Fibroblast of lung (primary cell): ENCODE measurements at places on chromosomes 2 and 18.

GRCh38 chr2:25305775-25306174, 36.0 kb downstream of the DNMT3A start:
- no peak overlapping the region for H3K4me3 ChIP-seq
- H3K27ac ChIP-seq: no peak overlapping the region
- H3K4me1 ChIP-seq: peaks cover 9% of the 10 kb centered on the region

GRCh38 chr2:239106314-239106908, 258.5 kb downstream of the TWIST2 start:
- H3K27me3 ChIP-seq: no peaks in the 10 kb centered on the region
- DNase-seq: peak; percentile 56
- H3K36me3 ChIP-seq: peaks cover 4% of the 10 kb centered on the region
- H3K27ac ChIP-seq: no peak overlapping the region
- no peak overlapping the region for H3K4me3 ChIP-seq

DNA sequence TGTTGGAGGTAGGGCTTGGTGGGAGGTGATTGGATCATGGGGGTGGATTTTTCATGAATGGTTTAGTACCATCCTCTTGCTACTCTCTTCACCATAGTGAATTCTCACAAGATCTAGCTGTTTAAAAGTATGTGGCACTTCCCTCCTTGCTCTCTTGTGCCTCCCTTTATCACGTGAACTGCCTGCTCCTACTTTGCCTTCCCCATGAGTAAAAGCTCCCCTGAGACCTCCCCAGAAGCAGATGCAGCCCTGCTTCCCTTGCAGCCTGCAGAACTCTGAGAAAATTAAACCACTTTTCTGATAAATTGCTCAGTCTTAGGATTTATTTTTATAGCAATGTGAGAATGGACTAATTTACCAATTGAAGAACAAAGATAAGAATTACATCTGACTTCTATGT, 223.1 kb downstream of the RNF144A start:
- no peaks in the 10 kb centered on the region for H3K36me3 ChIP-seq
- DNase-seq: no peak
- H3K27ac ChIP-seq: no peak overlapping the region
- no peak overlapping the region for H3K4me3 ChIP-seq

GRCh38 chr2:186101616-186102015, 363.0 kb downstream of the FSIP2 start:
- no peaks in the 10 kb centered on the region for H3K36me3 ChIP-seq
- no peak for DNase-seq
- H3K4me1 ChIP-seq: no peaks in the 10 kb centered on the region
- no peaks in the 10 kb centered on the region for H3K27me3 ChIP-seq
- no peak overlapping the region for H3K4me3 ChIP-seq

DNA sequence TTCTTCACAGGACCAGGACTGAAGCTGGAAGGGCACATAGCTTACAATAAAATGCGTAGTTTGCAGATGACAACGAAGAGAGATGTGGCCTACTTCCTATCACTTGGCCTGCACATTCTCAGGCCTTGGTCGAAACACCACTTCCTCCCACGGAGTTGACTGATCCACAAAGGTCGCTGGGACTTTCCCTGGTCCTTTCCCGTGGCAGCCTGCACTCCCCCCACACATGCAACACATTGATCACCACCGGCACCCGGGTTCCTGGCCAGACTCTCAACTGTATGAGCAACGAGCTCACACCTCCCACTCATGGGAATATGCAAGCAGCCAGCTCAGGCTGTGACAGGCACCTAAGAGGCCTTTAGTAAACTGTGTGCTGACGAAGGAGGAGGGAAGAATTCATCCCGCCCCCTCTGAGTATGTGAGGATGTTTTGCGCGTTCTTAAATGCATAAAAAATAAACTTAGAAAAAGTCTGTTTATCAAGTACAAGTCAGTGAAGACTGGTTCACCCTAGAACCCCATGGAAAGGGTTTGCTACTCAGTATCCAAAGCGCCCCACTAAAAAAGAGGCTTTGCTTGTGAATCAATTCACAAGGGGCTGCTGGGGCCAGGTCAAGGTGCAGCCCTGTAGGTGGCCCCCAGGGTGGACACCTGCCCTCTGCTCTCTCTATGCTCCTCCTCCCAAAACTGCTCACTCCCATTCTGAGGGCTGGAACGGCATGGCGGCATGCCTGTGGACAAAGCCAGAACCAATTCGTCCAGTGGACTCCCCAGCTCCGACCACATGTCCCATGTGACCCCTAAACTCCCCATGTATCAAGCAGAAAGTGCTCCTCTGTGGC, 154.3 kb downstream of the EIPR1 start:
- no peaks in the 10 kb centered on the region for H3K4me1 ChIP-seq
- H3K36me3 ChIP-seq: no peaks in the 10 kb centered on the region
- H3K4me3 ChIP-seq: no peak overlapping the region
- H3K27me3 ChIP-seq: no peaks in the 10 kb centered on the region
- no peak for DNase-seq
- H3K27ac ChIP-seq: no peak overlapping the region

DNA sequence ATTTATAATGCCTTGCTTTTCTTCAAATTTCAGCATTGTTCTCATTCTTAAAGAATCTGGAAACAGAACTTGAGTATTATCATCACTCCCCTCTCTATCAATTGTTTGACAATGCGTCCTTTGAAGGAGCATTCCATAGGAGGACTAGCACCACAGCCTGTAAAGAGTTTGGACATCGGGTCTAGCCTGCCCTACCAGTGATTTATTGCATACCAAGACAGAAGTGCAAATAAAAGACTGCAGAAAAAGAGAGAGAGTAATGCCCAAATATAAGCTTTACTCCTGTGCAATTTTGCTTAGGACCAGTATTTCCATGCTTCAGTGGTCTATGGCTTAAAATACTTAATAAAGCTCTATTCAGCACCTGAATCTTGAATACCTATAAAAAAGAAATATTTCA, 55.4 kb upstream of the MAP2 start:
- no peak for DNase-seq
- H3K4me1 ChIP-seq: peaks cover 3% of the 10 kb centered on the region
- H3K36me3 ChIP-seq: no peaks in the 10 kb centered on the region
- no peaks in the 10 kb centered on the region for H3K27me3 ChIP-seq
- H3K4me3 ChIP-seq: no peak overlapping the region

DNA sequence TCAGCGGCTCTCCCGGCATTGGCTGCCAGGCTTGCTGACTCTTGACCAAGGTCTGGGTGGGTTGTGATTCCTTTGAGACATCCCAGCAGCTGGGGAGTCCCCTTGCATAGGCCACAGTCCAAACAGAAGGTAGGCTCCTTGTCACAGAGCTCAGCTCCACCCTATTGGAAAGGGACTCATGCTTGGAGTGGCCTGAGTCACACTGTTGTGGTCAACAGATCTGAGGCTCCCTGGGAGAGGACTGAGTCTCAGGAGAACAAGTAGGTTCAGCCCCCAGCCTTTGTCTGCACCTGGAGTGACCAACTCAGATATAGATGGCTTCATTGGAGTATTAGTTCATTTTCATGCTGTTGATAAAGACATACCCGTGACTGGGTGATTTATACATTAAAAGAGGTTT, 32.1 kb upstream of the SH3BP4 start:
- no peaks in the 10 kb centered on the region for H3K27me3 ChIP-seq
- no peaks in the 10 kb centered on the region for H3K4me1 ChIP-seq
- no peak overlapping the region for H3K27ac ChIP-seq
- H3K4me3 ChIP-seq: no peak overlapping the region
- peak; percentile 61 for DNase-seq
- no peaks in the 10 kb centered on the region for H3K36me3 ChIP-seq

- no peak overlapping the region for H3K27ac ChIP-seq
- no peaks in the 10 kb centered on the region for H3K36me3 ChIP-seq
- no peak for DNase-seq
- no peaks in the 10 kb centered on the region for H3K4me1 ChIP-seq
Measured at GRCh38 chr2:238494573-238494961, 67.8 kb downstream of the ASB1 start.

DNA sequence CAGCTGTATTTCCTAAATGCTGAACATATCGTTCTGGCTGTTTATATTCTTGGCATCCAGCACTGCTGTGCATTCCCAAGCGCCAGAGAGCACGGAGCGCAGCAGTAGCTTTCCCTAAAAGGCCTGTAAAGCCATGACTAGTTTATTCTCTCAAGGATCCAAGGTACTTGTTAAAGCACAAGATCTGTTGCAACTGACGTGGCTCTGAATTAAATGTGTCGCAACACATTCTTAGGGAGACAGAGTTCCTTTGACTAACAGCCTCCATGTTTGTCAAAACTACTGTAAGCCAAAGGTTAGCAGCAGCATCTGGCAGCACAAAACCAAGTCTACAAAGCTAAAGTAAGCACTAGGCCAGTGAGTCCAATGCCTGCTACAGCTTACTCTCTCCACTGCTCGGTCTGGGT, 188.6 kb upstream of the FN1 start:
- peaks cover 10% of the 10 kb centered on the region for H3K4me1 ChIP-seq
- H3K27ac ChIP-seq: peak overlapping the region; percentile 37
- no peaks in the 10 kb centered on the region for H3K27me3 ChIP-seq
- no peaks in the 10 kb centered on the region for H3K36me3 ChIP-seq
- H3K4me3 ChIP-seq: no peak overlapping the region

- no peaks in the 10 kb centered on the region for H3K36me3 ChIP-seq
- H3K4me3 ChIP-seq: no peak overlapping the region
Measured at GRCh38 chr18:45667056-45667736, 51.9 kb downstream of the SLC14A2 start.

GRCh38 chr2:160062292-160063005, at the start of gene PLA2R1:
Gene PLA2R1 (minus strand): TSS chr2:160062615. CDS start chr2:160062403, 212 bp downstream.
- no peaks in the 10 kb centered on the region for H3K27me3 ChIP-seq
- peak; percentile 52 for DNase-seq
- H3K36me3 ChIP-seq: no peaks in the 10 kb centered on the region

GRCh38 chr18:5937795-5938194, 42.5 kb upstream of the TMEM200C start:
- DNase-seq: no peak
- no peaks in the 10 kb centered on the region for H3K36me3 ChIP-seq
- H3K27me3 ChIP-seq: no peaks in the 10 kb centered on the region
- no peak overlapping the region for H3K27ac ChIP-seq
- H3K4me3 ChIP-seq: no peak overlapping the region

GRCh38 chr2:12199491-12200211, 453.2 kb downstream of the LPIN1 start:
- H3K36me3 ChIP-seq: no peaks in the 10 kb centered on the region
- H3K27ac ChIP-seq: no peak overlapping the region
- no peaks in the 10 kb centered on the region for H3K27me3 ChIP-seq
- H3K4me3 ChIP-seq: no peak overlapping the region

GRCh38 chr2:18588049-18588448, 1.3 kb downstream of the NT5C1B start:
- H3K36me3 ChIP-seq: no peaks in the 10 kb centered on the region
- peaks cover 4% of the 10 kb centered on the region for H3K4me1 ChIP-seq
- H3K4me3 ChIP-seq: no peak overlapping the region
- no peak for DNase-seq
- H3K27me3 ChIP-seq: no peaks in the 10 kb centered on the region
- no peak overlapping the region for H3K27ac ChIP-seq

- H3K36me3 ChIP-seq: no peaks in the 10 kb centered on the region
- H3K4me1 ChIP-seq: peaks cover 3% of the 10 kb centered on the region
- no peak overlapping the region for H3K27ac ChIP-seq
- H3K27me3 ChIP-seq: no peaks in the 10 kb centered on the region
- no peak for DNase-seq
Measured at GRCh38 chr2:210555555-210555954, 844 bp upstream of the CPS1 start.

GRCh38 chr18:68766433-68766832, 31.4 kb upstream of the CCDC102B start:
- no peaks in the 10 kb centered on the region for H3K4me1 ChIP-seq
- H3K36me3 ChIP-seq: no peaks in the 10 kb centered on the region
- H3K4me3 ChIP-seq: no peak overlapping the region
- no peaks in the 10 kb centered on the region for H3K27me3 ChIP-seq
- DNase-seq: no peak

- H3K4me1 ChIP-seq: no peaks in the 10 kb centered on the region
- no peaks in the 10 kb centered on the region for H3K36me3 ChIP-seq
- H3K4me3 ChIP-seq: no peak overlapping the region
- H3K27ac ChIP-seq: no peak overlapping the region
- no peak for DNase-seq
Measured at GRCh38 chr2:221478485-221478863, 93.6 kb downstream of the EPHA4 start.

DNA sequence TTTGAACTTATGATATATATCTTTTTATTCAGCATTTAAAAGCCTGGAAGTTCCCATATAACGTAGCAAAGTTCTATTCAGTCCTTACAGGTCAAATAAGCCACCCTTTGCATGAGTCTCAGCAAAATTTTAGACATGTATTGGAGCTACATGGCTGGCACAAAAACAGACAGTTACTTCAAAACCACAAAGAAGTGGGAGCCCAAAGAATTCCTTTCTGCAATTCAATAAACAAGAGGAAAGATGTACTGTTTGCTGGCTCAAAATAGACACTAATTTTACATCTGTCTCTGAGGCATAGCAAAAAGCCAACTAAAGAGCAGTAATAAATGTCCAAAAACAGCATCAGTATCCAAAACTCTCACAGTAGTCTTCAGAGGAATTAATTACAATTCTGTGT, 87.0 kb downstream of the ZEB2 start:
- H3K27me3 ChIP-seq: no peaks in the 10 kb centered on the region
- H3K4me3 ChIP-seq: no peak overlapping the region
- H3K4me1 ChIP-seq: peaks cover 19% of the 10 kb centered on the region
- H3K27ac ChIP-seq: no peak overlapping the region
- H3K36me3 ChIP-seq: peaks cover 3% of the 10 kb centered on the region

GRCh38 chr2:120669121-120669952, 66.3 kb upstream of the GLI2 start:
- peaks cover 17% of the 10 kb centered on the region for H3K27me3 ChIP-seq
- H3K4me1 ChIP-seq: no peaks in the 10 kb centered on the region
- H3K27ac ChIP-seq: no peak overlapping the region
- peak; percentile 53 for DNase-seq
- H3K4me3 ChIP-seq: no peak overlapping the region
- no peaks in the 10 kb centered on the region for H3K36me3 ChIP-seq

GRCh38 chr2:207505728-207506127, 24.0 kb upstream of the CREB1 start:
- H3K36me3 ChIP-seq: no peaks in the 10 kb centered on the region
- H3K4me3 ChIP-seq: no peak overlapping the region
- peaks cover 16% of the 10 kb centered on the region for H3K4me1 ChIP-seq
- peak overlapping the region; percentile 65 for H3K27ac ChIP-seq

- H3K27me3 ChIP-seq: no peaks in the 10 kb centered on the region
- H3K4me1 ChIP-seq: peaks cover 10% of the 10 kb centered on the region
- H3K4me3 ChIP-seq: no peak overlapping the region
- H3K27ac ChIP-seq: no peak overlapping the region
- no peak for DNase-seq
Measured at GRCh38 chr2:65278531-65278981, 50.9 kb downstream of the ACTR2 start.

- no peaks in the 10 kb centered on the region for H3K4me1 ChIP-seq
- no peak overlapping the region for H3K27ac ChIP-seq
- no peaks in the 10 kb centered on the region for H3K36me3 ChIP-seq
- no peaks in the 10 kb centered on the region for H3K27me3 ChIP-seq
- no peak overlapping the region for H3K4me3 ChIP-seq
Measured at GRCh38 chr2:186726938-186727337, 33.1 kb downstream of the FAM171B start.

DNA sequence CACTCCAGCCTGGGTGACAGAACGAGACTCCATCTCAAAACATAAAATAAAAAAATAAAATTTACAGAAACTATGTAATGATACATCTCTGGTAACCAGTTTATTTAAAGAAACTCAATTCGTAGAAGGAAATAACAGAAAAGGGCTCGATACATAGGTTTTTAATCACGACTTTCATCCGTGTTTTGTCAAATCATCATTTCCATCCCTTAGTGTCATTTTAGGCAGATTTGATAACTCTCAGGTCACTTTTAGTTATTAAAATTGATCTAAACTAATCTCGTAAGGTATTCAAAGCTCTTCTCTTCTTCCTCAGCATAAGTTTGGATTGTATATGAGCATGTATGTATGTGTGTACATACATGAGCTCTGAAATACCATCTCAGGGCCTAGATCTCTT, 59.3 kb upstream of the SPTBN1 start:
- H3K4me1 ChIP-seq: peaks cover 2% of the 10 kb centered on the region
- no peak for DNase-seq
- H3K4me3 ChIP-seq: no peak overlapping the region
- H3K36me3 ChIP-seq: no peaks in the 10 kb centered on the region
